ENCODE measurements at places on chromosomes 5 and 9.

- DNase-seq: peak; percentile 60
These were observed 159.3 kb downstream of the RGS3 start for GRCh38 chr9:113622600-113623400.

GRCh38 chr5:113240951-113241726 is 193.7 kb downstream of the TSSK1B start:
- DNase-seq: no peak

DNA sequence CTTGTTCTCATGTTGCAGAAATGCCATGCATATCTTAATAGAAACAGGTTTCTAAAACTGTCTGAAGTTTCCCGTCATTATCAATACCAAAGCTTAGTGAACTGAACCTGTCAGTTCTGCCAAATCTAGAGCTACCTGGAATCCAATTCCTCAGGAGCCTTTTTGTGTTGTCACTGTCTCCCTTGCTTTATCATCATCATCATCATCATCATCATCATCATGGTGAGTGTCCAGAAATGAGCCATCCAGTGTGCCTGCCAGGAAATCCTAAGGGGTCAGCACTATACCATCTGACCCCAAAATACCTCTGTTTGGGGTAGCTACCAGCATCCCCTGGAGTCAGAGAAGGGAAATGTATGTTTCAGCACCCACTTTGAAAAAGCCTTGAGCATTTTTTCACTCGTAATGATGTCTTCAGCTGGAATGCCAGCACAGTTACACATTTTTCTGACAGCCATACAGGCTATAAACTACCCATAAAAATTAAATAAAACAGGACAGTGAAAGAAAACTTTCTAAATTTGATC is 150.3 kb downstream of the NR2F1-AS1 start:
- DNase-seq: no peak

DNA sequence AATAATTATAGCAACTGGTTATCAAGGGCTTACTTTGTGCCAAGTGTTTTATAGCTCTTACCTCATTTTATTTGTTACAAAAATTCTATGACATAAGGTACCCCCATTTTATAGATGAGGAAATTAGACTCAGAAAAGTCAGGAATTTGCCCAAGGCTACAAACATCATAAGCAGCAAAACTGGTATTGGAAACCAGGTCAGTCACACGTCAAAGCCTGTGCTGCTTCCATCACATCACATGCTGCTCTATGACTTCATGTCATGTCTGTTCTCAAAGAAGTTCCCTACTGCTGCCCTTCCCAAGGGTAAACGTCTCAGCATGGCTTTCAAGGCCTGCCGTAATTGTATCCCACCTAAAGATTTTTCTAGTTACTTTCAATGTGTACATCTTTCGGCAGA is 6.9 kb upstream of the KIF2A start:
- no peak for DNase-seq

- no peak for DNase-seq
These were observed 7.4 kb downstream of the NPM1 start for GRCh38 chr5:171395042-171395441.

GRCh38 chr9:7739595-7739994 is 60.0 kb downstream of the DMAC1 start:
- no peak for DNase-seq
